ENCODE measurements at places on chromosomes 7 and 10.

- no peak for DNase-seq
Observed at GRCh38 chr10:119491966-119492757, 50.4 kb downstream of the RGS10 start.

DNA sequence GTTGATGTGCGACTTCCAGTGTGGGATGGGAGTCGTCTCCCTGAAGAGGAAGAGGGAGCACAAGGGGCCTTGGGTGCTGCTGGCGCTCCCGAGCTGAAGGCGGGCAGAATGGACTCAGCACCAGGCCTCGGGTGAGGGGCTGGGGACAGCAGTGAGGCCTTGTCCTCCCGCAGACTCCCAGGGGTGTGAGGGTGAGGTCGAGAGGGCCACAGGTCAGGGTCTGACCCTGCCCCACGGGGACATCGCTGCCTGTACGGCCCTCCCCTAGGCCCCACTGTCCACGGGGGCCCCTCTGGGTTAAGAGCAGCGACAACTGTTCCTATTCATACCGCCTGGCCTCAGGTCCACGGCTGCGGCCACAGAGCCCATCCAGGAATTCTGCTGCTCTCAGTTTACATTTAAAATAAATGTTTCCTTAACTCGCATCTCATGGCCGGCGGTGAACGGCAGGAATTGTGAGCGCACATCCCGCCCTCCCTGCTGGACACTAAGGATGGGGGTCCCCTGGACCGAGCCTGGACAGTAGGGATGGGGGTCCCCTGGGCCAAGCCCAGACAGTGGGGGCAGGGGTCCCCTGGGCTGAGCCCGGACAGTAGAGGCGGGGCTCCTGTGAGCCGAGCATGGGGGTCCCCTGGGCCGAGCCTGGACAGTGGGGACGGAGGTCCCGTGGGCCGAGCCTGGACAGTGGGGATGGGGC, 61.7 kb downstream of the PDGFA start:
- no peak for DNase-seq

DNA sequence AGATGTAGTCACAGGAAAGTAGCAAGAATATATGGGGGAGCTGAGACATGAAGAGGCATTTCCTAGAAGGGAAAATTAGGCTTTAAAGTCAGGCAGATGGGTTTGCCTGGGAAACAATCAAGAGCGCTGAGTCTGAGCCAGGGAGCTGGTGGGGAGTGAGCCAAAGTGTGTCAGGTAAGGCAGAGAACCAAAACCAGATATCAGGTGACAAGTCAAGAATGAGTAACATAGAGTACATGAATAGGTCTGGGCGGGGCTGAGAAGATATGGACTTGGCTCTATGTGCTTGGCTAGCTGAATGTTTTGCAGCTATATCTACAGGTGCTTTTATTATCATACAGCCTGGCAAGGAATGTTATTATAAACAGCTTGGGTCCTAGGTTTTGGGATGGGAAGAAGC, 49.3 kb downstream of the GPR141 start:
- no peak for DNase-seq

GRCh38 chr7:90816511-90817142, 220.5 kb downstream of the CDK14 start:
- DNase-seq: no peak

DNA sequence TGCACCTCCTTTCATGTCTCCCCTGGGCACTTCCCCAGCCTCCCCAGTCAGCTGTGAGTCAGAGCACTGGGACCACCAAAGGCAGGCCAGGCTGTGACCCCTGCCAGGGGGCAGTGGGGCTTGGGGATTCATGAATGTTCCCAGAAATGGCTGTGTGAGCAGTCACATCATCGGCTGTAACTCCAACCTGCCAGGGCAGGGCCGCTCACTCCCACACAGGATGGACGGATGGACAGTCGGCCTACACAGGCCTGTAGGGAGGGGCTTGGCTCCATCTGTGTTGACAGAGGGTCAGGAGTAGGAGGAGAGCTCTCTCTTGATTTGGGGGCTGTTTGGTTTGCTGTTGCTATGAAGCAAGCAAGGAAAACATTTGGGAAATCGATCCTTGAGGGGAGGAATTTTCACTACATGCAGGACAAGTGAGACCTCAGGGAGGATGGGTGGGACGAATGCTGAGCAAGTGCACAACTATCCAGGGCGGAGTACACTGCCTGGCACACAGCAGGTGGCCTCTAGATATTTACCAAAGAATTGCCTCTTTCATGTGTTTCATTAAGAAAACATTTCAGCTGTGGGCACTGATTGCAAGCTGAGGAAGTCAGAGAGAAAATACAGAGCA, 2.9 kb upstream of the IGFBP1 start:
- DNase-seq: no peak

DNA sequence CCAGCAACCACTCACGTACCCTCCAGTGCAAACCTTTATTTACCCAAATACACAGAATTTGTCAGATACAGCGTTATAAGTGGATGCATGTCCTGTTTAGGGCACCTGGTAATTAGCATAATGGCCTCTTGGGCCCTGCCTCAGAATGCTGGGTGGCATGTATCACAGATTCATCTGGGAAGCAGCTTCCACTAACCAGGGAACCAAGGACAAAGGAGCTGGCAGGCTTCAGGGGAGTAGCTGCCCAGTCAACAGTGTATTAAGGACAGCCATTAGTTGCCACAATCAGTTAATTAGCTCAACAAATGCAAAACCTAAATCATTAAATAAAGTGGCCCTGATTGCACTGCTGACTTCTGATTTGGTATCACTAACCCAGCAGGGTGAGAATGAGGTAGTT, 105.7 kb downstream of the RAPGEF5 start:
- peak; percentile 54 for DNase-seq

DNA sequence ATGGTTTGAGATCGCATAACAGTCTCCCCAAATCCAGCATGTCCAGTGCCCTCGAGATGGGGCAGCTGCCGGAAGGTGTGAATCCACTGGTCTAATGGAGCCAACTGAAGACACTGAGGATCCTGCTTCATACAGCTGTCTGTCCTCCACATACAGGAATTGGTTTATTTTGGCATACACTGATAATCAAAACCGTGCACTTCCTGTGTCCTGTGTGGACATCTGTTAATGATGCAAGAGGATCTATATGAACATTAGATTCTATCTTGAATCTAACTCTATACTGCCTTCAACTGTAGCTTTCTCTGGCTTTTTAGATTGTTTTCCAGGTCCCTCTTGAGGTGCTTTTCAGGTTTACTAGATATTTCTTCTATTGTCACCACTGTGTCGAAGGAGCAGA, 3.0 kb upstream of the JAZF1 start:
- DNase-seq: no peak

DNA sequence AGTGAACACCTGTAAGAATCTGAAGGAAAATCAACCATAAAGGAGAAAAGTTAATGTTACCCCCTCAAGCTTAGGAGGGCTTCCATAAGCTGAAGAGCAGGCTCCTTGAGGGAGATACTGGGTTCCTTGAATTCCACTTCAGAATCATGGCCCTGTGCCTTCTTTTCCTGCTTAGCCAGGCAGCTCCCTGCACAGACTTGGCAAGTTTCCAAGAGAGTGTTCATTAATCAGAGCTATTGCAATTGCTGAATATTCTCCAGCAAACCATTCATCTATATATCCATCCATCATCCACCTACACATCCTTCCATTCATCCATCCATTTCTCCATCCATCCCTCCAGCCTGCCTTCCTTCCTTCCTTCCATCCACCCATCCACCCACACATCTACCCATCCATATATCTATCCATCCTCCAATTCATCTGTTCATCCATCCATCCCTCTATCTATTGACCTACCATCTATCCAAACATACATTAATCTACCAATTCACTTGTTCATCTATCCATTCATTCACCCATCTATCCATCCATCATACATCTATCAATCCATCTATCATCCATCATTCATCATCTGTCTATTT, 574.4 kb downstream of the PTPRN2 start:
- DNase-seq: no peak

- DNase-seq: peak; percentile 39
Observed at GRCh38 chr7:154953006-154953684, 49.8 kb downstream of the PAXIP1 start.

DNA sequence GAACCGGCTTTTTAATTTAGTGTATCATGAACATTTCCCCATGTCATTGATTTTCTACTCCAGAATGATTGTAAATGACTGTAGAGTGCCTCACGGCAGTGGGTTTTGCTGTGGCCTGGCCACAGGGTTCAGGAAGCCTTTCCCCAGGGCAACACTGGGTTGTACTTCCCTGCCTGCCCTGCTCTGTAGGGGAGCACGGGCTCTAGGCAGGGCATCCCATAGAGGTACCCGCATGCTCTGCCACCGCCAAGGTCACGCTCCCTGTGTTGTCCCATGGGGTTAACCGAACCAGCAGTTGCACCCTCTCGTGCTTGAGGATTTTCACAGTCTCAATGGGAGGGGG, 63.8 kb downstream of the BPGM start:
- DNase-seq: no peak

GRCh38 chr10:61341008-61341407, 112.2 kb downstream of the TMEM26 start:
- no peak for DNase-seq

All from Ammon's horn (tissue), 1 donor.